Fibroblast of the conjunctiva (primary cell): ENCODE measurements at places on chromosomes 1 and 21.

DNA sequence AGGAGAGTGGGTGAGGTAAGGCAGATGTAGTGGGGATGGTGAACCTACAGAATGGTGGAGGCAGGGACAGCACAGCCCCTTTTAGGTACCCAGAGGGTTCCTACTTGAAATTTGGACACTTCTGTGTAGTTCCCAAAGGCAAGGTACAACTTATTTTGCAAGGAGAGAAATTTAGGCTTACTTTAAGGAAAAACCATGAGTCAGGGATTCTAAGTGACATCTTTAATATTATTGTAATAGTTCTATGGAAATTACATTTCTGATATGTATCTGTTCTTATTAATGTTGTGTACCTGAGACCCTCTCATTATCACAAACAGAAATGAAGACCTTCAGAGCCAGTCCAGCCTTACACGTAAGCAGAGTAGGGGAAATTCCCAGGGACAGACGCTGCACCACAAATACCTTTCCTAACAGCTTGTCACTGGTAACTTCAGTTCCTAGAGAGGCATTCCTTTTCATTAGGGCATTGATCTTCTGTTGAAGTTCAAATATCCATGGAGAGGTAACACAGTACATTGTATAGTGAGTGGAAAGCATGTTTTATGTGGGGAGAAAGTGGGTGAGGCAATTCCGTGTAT, 7.9 kb downstream of the DYRK3 start:
- DNase-seq, result no peak

DNA sequence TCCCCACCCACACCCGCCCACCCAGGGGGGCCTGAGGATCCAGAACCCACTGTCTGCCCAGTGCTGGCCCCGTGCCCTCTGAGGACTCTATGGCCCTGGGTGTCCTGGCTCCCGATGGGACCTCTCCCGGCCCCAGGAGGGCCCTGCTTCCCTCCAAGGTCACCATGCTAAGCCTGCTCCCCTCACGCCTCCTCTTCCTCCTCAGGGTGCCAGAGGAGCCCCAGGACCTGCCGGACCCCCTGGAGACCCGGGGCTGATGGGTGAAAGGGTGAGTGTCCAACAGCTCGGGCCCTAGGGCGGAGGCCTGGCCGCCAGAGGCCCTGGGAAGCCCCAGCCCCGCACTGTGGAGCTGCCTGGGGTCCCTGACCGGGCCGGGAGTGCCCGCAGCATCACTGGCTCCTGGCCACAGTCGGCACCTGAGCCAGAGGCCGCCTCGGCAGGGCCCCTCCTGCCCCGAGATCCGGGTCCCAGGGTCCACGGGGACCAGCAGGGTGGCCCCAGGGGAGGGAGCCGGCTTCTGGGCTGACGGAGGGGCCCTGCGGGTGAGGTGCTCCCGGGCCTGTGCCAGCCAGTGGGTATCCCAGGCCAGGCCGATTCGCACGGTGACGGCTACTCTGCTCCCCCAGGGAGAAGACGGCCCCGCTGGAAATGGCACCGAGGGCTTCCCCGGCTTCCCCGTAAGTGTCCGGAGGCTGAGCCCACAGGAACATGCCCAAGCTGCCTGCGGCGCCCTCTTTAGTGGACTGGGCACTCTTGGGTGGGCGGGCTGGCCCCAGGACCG, 16.1 kb downstream of the COL6A1 start:
- DNase-seq, result no peak

- no peak for DNase-seq
Measured at GRCh38 chr1:50148142-50148923, 39.6 kb downstream of the ELAVL4 start.

GRCh38 chr21:29164323-29164942, 34.0 kb downstream of the MAP3K7CL start:
- peak; percentile 87 for DNase-seq

- DNase-seq, result no peak
Measured at GRCh38 chr1:230493264-230493663, 67.1 kb upstream of the PGBD5 start.
